NAMALWA (cell line): ENCODE measurements at places on chromosomes 5 and 9.

DNA sequence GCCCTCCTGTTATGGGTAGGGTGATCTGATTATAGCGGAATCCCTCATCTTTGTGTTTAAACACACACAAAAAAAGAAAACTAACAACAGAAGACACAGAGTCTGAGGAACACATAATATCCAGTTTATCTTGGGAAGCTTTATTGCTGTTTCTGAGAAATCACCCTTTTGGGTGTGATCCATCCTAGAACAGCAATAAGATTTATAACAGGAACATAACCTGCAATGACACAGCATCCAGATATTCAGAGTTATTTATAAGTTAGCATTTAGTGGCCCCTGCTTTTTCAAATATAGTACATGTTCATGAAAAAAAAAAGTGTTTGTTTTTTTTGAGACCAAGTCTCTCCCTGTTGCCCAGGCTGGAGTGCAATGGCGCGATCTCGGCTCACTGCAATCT lies 79.9 kb downstream of the RFK start:
- DNase-seq, result no peak

GRCh38 chr9:87710443-87710842 lies 15.5 kb upstream of the CTSL start:
- DNase-seq, result no peak

DNA sequence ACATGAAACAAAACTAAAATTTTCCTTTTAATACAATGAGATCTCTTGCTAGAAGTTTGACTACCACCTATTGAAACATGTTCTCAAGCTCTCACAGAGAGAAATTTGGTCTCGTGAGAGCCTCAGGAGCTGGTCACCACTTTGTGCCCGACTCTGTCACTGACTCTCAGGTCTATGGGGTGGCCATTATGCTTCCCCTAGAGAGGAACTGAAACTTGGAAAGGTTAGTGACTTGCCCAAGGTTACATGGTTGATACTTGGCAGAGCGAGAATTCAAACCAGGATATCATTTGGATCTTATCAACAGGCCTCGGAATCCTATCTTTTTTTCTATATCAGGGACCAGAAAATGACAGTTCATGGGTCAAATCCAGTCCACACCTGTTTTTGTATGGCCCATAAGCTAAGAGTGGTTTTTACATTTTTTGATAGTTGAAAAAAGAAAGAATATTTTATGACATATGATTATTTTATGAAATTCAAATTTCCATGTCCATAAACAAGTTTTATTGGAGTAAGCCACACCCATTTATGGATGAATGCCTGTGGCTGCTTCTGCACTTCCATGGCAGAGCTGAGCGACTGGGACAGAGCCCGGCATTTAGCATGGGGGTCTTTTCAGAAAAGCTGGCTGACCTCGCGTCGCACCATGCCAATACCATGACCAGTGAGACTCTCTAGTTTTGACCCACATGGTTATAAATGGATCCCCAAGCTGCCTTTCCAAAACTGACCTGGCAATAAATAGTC lies 44.8 kb upstream of the EQTN start:
- no peak for DNase-seq

DNA sequence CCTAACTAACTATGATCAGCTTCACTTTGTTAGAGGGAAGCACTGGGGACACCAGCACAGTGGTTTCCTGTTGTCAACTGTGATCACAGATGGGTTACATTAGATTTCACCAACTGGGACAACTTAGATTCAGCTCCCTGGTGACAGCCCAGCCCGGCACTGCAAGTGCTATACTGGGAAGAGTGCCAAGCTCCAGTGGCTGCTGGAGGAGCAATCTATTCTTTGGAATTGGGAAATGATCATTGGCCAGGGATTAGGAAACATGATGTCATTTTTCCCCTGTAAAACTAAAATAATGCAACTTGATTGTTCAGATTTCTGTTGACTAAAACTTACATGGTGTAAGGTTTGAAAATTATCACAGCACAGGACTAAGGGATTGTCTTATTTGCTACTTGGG lies 33.2 kb downstream of the PTGR1 start:
- no peak for DNase-seq

DNA sequence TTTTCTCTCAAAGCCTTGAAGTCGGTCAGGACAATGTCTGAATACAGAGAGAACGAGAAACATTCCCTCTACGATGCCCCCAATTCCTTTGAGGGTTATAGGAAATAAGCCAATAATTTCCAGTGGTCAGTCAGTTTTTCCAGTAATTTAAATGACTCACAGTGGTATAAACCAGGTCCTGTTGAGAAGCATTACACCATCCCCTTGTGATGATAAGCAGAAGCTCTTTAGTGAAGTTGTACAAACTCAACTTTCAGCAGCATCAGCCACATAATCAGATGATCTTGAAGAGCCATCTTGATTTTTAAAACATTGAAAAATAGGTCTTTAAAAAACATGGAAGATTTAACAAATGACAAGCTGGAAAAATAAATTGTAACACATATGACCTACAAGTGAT lies 173.9 kb upstream of the ZNF462 start:
- no peak for DNase-seq

- no peak for DNase-seq
Measured at GRCh38 chr9:18477719-18478118, 3.8 kb downstream of the ADAMTSL1 start.
